ENCODE measurements at places on chromosomes 2 and 18.

GRCh38 chr2:160214461-160215445 is 14.7 kb upstream of the ITGB6 start:
- no peak for DNase-seq

- DNase-seq = no peak
Observed at GRCh38 chr2:88874063-88874657, 182.7 kb downstream of the RPIA start.

DNA sequence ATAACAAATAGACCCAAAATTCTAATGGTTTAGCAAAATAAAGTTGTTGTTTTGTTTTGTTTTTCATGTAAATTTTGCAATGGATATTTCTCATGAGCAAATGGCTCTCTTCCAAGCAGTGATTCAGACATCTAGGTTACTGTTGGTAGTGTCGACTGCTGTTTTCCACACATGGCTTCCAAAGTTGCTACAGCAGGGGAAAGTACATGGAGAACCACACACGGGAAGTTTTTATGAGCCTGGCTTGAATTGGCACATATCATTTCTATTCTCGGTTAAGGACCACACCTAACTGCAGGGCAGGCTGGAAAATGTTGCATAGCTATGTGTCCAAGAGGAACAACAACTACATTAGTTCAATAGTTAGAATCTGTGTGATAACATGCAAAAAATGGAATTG is 262.1 kb downstream of the GALNT13 start:
- DNase-seq = no peak

DNA sequence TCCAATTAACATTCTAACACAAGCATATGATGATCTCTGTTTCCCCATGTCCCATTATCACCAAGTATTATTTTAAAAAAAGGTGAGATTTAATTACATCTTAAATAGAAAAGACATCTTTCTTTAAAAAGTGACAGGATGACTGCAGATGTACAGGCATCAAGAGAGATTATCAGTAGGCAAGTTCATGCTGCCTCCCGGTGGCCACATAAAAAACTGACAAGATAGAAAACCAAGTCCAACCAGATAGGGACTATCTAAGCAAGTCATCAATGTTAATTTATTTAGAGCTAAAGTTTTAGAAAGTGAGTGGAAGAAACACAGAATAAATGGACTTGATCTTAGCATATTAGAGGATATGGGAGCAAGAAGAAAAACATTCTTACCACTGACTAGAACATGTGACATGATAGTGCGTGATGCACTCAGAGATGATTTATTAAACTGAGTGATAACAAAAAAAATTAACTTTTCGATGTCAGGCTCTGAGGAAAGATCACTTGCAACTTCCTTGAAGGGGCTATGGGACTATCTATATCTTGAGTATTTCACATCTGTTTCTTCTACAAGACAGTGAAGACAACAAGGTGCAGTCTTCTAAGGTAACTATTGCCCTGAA is 5.4 kb upstream of the TDRD15 start:
- DNase-seq = no peak

DNA sequence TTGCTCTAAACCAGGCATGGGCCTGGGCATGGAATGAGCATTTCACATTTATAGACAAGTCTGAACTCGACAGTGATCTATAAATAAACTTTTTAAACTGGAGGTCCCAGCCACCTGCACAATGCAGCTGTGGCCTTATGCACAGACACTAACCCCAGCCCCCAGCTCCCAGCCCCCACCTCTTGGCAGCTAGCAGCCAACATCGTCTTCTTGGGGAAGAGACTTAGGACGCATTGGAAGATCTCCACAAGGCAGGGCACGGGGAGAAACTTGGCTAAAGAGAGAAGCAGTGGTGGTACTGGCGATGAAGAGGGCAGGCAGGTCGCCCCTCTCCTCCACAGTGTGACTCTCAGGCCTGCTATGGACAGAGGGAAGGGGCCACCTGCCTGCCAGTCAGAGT is 213.2 kb downstream of the ANAPC1 start:
- DNase-seq = no peak

GRCh38 chr2:198717451-198717850 is 740.3 kb downstream of the SATB2 start:
- no peak for DNase-seq

GRCh38 chr18:73318739-73319479 is 451.1 kb upstream of the NETO1 start:
- no peak for DNase-seq

- DNase-seq = no peak
Observed at GRCh38 chr2:32289165-32289999, 11.7 kb downstream of the YIPF4 start.

- DNase-seq = no peak
Observed at GRCh38 chr2:162994718-162995117, 156.2 kb upstream of the KCNH7 start.

DNA sequence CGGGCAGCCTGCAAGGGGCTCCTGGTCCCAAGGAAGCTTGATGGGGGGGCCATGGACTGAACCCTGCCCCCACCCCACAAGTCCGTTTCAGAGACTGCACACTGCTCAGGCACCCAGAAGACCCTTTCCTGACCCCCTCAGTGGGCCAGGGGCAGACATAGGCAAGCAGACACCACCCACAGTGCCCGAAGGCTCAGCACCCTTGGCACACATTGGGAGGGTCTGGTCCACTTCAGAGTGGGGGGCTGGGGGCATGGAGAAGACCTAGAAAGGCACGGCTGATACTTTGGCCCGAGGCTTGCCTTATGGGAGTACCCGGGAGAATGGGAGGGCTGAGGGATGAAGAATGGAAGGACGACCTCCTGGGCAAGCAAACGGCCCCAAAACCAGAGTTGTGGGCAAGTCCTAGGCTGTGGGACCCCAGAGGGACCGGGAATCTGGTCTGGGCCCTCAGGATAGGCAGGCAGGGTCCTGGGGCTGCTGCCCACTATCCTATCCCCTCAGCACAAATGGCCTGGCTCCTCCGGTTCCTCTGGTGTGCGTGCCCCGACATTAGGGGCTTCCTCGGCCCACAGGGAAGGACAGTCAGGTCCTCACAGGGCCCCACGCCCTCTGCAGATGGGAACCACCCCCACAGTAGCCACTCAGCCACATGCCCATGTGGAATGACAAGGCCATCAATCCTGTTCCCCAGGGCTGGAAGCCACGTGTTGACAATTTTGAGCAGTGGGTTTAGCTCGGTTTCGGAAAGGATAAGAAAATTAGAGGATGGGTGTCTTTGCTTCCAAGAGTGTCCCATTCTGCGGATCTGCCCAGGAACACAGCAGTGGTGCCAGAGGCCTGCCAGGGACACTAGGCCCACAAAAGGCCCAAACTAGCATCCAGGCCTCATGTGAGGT is 15.0 kb upstream of the GPC1 start:
- DNase-seq = no peak

DNA sequence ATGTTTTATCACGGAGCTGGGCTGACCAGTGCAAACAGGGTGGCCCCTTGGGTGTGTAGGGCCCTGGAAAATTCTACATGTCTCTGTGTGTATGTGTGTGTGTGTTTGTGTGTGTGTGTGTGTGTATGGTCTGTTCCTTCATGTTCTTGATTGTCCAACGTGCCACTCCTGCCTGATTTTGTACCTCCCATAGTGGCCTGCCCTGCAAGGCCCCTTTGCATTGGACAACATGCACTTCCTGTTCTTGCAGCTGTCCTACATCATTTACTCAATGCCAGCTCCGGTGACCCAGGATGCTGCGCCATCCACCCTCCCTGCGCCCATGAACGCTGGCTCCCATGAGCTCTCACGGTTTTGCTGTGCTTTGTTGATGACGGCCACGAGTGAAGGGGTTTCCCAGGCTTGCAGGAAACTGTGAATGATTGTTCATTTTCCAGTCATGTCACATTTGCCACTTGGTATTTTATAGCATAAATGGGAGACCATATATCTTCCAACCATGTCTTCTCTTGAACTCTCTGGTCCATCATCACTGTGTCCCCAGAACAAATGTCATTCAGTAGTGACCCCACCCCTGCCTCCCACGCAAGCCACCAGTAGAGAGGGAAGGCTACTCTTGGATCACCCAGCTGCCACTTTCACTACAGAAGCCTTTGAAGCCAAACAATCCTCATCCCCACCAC is 69.7 kb upstream of the NCK2 start:
- DNase-seq = no peak

DNA sequence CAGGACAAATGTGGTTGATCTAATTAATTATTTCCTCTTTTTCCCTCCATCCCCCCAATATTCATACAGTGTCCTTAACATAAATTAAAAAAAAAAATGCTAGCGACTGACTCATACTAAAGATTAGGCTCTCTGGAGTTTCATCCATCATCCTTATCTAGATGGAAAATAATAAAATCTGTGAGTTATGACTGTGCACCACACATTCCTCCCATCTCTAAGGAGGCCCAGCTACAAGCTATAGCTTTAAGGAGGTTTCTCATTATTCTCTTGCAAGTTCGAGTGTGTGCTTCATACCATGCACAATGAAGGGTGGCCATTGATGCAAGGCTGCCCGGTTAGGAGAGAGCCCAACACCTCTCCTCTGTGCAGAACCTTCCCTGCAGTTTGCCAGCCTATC is 77.3 kb downstream of the XDH start:
- no peak for DNase-seq

GRCh38 chr2:194706179-194706578 is 950.8 kb upstream of the SLC39A10 start:
- no peak for DNase-seq

GRCh38 chr2:160321006-160321405 is 120.9 kb upstream of the ITGB6 start:
- DNase-seq = no peak

GRCh38 chr18:30177056-30177455 is 865.5 kb downstream of the DSC3 start:
- DNase-seq = no peak

- DNase-seq = no peak
Observed at GRCh38 chr18:47113796-47114540, 36.3 kb downstream of the HDHD2 start.

DNA sequence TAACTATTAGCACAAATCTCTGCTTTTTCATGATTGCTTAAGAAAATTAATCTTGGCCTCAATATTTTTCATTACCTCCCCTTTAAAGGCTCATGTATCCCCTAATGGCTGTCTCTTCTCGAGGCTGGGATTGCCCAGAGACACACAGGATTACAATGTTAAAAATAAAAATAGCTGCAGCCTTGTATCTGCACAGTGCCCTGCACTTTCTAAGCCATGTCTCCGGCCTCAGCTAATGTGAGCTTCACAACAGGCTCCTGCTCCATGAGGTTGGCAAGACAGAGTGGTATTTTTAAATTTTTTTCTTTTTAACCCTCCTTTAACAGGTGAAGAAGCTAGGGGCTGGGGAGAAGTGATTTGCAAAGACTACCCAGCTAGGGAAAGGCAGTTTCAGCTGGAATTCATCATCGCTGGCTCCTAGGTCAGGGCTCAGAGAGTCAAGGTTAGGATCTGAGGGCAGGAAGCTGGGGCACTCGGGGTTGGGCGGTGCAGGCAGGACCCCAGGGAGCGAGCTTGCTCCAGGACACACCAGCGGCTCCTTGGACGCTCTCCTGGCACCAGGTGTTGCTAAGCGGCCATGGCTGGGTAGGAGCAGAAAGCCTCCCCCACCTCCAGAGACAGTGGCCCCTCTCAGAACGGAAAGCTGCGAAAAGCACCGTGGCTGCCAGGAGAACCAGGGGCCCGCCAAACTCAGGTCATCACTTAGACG is 135.6 kb downstream of the SMAD2 start:
- no peak for DNase-seq

All from stimulated activated CD8-positive, alpha-beta memory T cell treated with anti-CD3 and anti-CD28 coated beads, Interleukin-2, amount 100 ng/mL, for 1 hour (primary cell).